Inflammatory macrophage treated with lipopolysaccharide for 1 hour (primary cell): ENCODE measurements at places on chromosomes 6 and 20.

DNA sequence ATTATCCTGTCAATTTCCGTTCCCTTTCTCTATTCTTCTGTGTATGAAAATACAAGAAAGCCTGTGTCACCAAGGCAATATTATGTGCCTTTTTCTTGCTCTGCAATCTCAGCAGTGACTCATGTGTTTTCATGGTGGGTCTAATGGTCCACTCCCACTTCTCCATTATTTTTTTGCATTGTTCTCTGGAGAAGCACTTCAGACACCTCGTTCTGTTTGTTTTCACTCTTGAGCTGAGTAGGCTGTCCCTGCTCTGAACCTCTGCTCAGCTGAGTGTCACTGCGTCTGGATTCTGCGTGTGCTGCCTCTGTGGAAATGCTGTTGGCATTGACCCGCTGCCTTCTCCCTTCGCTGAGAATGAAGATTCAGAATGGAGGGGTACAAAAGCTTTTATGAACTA is 230.6 kb downstream of the TMEM242 start:
- DNase-seq, result peak; percentile 44

DNA sequence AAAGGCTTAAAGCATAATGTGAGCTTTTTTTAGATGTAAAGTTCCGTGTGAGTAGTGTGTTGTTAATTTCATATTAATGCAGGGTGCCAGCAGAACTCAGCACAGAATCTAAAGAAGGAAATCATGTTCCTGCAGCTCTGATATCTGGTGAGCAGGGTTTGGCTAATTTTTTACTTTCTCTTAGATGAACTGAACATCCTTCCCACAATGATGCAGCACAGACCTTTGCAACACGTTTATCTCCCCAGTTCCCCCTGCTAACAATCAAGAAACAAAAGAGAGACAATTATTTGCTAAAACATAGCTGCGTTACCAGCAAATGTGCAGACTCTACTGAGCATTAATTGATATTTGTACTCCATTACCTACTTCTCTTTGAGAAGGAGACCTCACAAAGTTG is 39.1 kb upstream of the ATXN1 start:
- no peak for DNase-seq

GRCh38 chr6:135052939-135053338 is 1.7 kb downstream of the HBS1L start:
- DNase-seq, result peak; percentile 9

DNA sequence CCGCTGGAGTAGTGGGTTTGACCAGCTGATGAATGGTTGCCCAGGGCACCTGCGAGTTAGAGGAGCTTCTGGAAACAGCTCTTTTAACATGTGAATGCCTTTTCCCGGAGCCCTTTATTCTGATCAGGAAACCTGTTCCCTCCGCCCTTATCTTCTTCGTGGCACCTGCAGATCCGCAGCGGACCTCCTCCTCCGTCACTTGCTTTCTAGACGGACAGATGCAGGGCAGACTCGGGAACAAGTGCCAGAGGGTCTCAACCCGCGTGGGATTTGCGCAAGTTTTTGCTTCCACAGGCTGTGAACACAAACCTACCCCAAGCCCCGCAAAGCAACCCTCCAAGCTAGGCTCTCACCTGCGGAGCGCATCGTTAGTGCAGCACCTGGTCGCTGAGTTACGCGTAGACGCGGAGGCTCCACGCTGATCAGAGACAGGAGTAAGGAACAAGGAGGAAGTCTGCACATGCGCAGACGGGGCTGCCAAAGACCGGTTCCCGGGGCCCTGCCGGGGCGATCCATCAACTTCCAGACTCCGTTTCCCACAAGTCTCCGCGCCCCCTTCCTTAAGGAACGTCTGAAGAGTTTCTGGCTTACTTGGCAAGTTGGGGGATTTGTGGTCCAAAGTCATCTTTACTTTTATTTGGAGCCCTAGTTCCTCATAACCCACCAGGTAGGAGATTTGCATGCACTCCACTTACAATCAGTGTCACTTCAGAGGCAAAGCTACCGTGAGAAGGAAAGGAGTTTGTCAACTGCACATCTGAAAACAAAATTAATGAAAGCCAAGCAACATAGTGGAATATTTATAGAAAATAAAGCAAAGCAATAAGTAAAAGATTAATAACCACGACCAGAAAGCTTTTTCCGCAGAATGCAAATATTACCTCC is 52.7 kb upstream of the ELMO2 start:
- DNase-seq, result peak; percentile 4

DNA sequence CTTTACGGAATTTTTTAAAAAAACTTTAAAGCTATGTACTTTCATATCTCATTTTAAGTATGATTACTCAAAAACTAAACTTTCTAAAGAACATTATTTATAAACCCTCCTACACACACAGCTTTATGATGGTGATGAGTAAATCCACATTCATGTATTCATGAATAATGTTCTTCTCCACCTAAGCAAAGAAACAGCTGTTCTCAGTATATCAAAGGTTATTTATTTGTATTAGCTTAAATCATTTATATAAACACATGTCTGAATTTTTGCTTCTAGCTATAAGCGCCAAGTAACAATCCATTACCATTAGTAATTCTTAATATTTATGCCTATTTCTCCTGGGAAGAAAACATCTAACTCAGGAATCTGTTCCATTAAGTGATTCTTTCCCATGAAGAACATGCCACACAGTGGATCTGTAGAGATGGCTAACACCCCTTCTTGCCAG is 63.3 kb downstream of the SMLR1 start:
- DNase-seq, result peak; percentile 65

GRCh38 chr6:22322103-22323030 is 25.5 kb upstream of the PRL start:
- DNase-seq, result no peak
